T-helper 1 cell (primary cell): ENCODE measurements at places on chromosomes 2 and 18.

DNA sequence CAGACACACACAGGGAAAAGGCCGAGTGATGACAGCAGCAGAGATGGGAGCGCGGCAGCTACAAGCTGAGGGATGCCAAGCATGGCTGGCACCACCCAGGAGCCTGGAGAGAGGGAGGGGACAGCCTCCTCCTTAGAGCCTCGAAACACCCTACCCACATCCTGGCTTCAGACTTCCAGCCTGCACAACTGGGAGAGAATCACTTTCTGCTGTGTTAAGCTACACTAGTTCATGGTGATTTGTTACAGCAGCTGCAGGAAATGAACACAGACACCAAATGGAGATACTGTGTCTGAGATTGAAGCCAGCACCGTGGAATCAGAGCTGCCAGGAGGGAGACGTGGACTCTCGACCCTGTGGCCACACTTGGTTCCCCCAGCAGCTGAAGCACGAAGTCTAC is 27.5 kb upstream of the FOSL2 start:
- DNase-seq, result no peak

- no peak for DNase-seq
Observed at GRCh38 chr2:26064846-26065245, 31.0 kb downstream of the RAB10 start.

DNA sequence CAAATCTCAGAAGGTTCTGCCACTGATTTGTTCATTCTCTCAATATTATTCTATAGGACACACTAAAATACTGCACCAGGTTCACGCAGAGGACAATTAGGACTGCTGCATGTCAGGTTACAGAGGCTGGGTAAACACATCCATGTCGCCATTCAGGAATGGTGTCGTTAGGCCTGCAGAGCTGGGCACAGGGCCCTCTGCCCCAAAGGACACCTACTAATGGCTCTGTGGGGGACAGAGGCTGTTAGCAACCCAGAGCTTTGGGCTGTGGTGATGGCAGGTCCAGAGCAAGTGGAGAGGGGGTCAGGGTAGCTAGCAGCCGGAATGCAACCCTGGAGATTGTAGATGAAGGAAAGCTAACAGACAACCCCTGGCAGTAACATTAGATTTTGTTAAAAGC is 115.9 kb downstream of the TTC32 start:
- no peak for DNase-seq

DNA sequence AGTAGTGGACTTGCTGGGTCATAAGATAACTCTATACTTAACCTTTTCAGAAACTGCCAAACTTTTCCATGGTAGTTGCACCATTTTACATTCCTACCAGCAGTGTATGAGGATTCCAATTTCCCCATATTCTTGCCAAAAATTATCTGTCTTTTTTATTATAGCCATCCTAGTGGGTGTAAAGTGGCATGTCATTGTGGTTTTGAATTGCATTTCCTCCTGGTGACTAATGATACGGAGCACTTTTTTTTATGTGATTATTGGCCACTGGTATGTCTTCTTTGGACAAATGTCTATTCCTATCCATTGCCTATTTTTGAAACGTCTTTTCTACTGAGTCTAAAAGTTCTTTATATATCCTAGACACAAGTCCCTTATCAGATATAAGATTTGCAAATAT is 44.3 kb downstream of the CACNB4 start:
- no peak for DNase-seq

DNA sequence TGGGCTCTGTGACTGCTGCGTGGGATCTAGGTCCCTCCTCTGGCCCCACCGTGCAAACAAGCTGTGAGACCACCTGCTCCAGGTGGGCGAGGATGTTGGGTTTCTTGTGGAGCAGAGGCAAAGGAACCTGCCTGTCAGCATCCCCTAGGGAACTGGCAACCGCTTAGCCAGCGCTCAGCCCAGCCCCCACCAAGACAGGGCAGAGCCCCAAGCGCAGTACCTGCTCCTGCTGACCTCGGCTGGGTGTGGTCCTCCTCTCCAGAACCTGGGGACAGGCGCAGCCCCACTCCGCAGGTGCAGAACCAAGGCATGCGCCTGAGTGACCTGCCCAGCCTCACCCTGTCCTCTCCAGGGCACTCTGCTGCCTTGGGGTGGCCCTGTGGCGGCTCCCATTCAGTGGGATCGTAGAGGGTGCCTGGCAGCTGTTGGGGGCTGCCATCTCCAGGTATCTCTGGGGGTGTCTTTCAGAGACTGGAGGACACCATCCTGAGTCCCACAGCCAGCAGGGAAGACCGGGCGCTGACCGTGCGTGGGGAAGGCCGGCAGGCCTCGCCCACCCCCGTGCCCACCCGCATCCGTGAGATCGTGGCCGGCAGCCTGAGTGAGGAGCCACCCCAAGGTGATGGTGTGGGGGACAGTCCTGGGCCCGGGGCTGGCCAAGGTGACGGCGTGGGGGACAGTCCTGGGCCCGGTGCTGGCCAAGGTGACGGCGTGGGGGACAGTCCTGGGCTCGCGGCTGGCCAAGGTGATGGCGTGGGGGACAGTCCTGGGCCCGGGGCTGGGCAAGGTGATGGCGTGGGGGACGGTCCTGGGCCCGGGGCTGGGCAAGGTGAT is 12.3 kb downstream of the CROCC2 start:
- DNase-seq, result no peak

GRCh38 chr2:158743466-158743865 is 51.7 kb upstream of the DAPL1 start:
- no peak for DNase-seq

DNA sequence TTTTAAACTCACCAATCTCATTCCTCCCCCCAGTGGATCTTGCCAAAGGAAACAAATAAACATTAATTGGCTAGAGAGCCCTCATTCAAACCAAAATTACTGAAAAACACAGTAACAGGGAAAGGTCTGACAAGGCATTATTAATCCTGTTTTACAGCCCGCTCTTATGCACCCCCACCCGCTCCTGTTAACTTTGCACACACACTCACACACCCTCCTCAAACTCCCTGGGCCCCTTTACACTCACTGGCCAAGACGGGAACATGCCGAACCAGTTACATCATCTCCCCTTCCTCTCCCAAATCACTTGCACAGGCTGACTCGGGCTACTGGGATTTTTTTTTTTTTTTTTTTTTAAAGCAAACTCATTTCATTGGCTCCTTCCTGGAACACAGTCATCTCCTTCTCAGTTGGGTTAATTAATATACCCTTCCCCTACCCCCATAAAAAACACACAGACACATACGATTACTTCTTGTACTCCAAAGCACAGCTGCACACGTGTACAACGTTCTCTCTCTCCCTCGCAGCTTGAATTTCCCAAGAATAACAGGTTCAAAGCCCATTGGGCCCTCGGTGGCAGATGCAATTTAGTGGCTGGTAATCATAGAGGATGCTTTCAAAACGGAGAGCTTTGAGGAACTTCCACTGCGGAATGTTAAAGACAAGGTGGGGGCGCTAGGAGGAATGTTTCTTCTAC is 31.8 kb downstream of the KLF7 start:
- no peak for DNase-seq

DNA sequence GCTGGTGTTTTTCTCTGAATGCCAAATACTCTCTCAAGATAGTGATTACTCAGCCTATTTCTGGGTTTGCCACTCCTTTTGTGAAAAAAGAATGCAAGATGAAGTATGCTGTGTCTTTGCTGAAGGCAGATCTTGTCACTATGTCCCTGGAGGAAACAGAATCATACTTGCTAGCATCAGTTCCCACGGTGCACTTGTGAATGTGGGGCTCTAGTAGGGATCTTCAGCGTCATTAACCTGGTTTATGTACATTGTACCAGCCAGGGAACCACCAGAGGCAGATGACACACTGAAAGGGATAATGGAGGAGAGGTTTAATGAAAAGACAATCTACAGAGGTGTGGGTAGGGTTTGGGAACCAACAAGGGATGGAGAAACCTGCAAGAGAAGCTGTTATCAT is 131.0 kb upstream of the CXCR4 start:
- no peak for DNase-seq

- DNase-seq, result peak; percentile 78
Observed at GRCh38 chr2:42105330-42106256, 57.8 kb downstream of the PKDCC start.

- DNase-seq, result no peak
Observed at GRCh38 chr2:86000131-86000937, 105.4 kb downstream of the POLR1A start.

- DNase-seq, result no peak
Observed at GRCh38 chr2:165795011-165795410, 964 bp upstream of the GALNT3 start.

- no peak for DNase-seq
Observed at GRCh38 chr2:73536133-73536840, 105.9 kb downstream of the NAT8 start.

GRCh38 chr2:106931717-106932335 is 45.9 kb upstream of the ST6GAL2 start:
- no peak for DNase-seq

- no peak for DNase-seq
Observed at GRCh38 chr2:101302016-101302415, 6.5 kb downstream of the RNF149 start.

DNA sequence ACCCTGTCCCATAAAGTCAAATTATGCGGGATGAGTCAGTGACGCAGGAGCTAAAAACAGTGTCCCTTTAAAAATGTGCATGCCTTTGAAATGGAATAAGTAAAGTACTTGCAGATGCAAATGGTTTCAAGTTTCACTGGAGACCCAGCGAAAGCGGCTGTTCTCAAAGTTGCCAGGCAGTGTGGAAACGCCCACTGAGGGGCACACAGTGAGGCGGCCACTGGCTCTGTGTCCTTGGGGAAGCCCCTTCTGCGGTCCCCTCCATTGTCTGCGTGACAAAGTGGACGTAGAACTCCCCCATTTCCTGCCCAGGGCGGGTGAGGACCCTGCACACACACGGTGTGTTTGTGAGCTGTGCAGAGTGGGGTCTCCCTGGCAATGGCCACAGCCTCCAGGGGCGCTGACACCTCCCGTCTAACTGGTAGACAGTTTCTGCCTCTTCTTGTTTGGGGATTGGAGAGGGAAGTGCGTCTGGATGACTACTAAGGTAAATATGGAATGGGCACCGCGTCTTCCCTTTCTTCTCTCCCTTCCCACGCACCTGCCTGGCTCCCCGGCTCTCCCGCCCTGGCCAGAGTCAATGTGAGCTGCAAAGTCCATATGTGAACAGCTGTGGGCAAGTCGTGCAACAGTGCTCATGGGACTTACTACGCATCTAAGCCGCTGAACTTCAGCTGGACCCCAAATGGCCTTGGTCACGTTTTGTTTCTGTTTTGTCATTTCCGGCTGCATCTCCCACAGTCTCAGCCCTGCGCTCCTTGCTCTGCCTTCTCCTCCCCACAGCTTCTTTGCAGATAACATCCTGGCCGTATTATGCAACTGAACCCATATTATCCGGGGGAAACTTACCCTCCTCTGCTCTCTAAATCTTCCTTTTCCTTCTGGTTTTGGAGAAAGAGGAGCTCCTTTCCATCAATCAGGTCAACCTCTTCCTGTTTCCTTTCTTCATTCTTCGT is 33.7 kb upstream of the ZNF516 start:
- no peak for DNase-seq

- no peak for DNase-seq
Observed at GRCh38 chr2:226405465-226405864, 394.2 kb downstream of the IRS1 start.

DNA sequence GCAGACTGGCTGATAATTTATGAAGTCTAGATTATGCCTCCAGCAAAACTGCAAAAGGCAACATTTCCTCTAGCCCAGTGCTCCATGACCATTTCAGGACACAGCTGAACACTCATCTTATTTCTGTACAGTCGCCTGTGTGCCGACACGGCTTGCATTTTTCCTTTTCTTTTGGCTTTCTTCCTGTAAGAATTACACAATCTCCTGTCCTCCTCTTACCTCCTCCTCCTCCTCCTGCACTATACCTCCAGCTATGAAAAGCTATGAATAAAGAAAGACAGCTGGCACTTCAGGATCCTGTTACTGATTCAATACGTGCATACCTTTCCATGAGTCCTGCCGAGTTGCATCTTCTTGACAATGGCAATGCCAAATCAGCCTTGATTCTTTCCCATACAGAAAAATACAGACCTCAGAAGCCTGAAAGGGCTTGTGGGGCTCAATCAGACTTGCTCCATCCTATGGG is 32.2 kb upstream of the TRIB2 start:
- DNase-seq, result no peak

DNA sequence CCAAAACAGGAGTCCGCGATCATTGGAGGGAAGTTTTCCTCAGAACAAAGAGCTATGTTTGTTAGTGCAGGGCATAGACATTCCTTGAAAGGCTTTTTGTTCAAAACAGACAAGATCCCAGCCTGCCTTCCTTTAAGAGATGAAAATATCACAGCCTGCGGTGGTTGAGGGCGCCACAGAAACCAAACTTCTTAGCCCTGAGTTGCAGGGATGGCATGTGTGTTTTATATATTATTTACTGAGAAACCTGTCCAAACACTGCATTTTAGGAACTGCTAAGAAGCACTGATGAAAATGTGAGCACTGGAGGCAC is 57.5 kb upstream of the TMEM178A start:
- DNase-seq, result no peak

GRCh38 chr18:57542812-57543427 is 43.6 kb downstream of the FECH start:
- DNase-seq, result no peak

- DNase-seq, result no peak
Observed at GRCh38 chr2:141313972-141314371, 816.8 kb downstream of the LRP1B start.

DNA sequence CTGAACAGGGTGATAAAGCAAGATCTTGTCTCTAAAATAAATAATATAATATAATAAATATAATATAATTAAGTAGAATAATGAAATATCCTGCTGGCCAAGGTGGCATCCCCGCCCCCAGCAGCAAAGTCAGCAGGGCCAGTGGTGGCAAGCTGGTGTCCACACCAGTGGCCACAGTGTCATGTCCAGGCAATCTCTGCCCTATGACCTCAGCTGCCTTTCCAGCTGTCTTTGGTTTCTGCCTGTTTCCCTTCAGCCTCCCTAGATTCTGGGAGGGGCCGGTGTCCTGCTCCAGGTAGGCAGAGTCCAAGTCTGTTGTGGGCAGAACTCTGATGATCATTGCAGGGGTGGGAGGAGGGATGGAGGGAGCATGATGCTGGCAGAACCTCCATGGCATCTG is 16.2 kb upstream of the STEAP3 start:
- no peak for DNase-seq

DNA sequence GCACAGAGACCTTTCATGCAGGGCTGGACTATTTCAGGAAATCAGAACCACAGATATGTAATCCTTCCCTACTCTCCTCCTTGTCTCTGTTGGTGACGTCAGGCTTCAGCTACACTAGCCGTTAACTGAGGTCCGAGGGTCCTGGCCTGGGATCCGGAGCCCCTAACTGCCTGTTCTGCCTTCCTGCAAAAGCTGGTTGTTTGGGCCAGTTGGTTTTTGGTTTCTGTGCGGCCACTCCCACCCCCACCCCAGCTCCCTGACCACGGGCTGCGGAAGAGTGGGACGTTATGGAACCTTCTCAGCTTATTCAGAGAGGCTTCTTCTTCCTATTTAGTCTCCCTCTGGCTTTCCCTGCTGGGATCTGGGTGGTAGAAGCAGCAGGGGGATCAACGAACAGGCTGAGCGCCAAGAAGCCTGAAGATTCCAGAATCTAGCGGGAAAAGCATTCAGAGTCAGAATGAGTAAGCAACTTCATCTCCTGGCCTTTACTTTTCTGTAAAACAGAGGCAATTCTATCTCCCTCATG is 49.3 kb upstream of the ROCK2 start:
- no peak for DNase-seq

GRCh38 chr2:43125090-43125998 is 101.1 kb downstream of the ZFP36L2 start:
- DNase-seq, result no peak

- DNase-seq, result no peak
Observed at GRCh38 chr18:24227977-24228666, 89.3 kb downstream of the CABYR start.
